T-helper 1 cell (primary cell): ENCODE measurements at places on chromosomes 16 and 17.

DNA sequence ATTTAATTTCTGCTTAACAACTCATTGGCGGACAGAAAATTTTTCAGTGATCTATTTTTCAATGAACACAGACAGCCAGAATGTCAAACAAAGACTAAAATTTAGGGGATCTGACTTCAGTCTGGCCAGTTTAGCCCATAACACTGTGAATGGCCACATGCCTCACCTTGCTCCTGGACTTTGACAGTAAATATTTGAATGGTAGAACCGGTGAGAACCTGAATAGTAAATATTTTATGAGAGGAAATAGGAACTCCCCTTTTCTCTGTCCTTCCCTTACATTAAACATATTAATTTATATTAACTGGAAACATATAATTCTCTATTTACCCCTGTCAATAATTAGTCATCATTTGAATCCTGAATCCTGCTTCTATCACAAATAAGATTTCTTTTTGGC lies 942.1 kb downstream of the KCNJ2 start:
- no peak for DNase-seq

GRCh38 chr17:78263063-78263735 lies 31.8 kb downstream of the TMEM235 start:
- no peak for DNase-seq

DNA sequence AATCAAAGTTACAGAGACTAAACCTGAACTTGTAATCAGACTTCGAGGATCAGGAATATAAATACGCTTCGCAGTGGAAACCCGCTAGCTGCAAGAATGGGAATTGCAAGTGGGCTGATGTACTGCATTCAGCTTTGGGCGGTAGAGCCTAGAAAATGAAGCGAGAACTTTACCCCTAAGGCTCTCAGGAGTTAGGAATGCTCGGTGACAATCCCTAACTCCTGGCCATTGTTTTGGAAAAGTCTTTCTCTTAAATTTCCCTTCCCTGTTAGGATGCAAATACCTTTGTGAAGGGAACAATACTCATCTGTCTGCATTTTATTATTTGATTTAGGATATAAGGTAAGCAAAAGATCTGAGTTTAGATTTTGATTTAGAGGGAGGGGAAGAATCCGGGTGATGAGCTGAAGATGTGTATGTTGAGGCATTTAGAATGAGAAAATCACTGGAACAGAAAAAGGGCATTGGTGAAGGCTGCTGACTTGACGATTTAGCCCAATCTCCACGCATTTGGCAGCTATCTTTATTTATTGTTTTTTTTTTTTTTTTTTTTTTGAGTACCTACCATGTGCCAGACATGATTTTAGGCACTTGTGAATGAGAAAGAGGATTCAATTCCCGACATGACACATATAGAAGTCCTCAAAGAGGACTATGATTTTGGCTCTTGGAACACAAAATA lies 2.2 kb upstream of the TOX3 start:
- DNase-seq, result no peak

- no peak for DNase-seq
Observed at GRCh38 chr17:28042721-28043291, 329 bp downstream of the NLK start.

GRCh38 chr17:69605571-69605970 lies 191.1 kb downstream of the MAP2K6 start:
- DNase-seq, result no peak

DNA sequence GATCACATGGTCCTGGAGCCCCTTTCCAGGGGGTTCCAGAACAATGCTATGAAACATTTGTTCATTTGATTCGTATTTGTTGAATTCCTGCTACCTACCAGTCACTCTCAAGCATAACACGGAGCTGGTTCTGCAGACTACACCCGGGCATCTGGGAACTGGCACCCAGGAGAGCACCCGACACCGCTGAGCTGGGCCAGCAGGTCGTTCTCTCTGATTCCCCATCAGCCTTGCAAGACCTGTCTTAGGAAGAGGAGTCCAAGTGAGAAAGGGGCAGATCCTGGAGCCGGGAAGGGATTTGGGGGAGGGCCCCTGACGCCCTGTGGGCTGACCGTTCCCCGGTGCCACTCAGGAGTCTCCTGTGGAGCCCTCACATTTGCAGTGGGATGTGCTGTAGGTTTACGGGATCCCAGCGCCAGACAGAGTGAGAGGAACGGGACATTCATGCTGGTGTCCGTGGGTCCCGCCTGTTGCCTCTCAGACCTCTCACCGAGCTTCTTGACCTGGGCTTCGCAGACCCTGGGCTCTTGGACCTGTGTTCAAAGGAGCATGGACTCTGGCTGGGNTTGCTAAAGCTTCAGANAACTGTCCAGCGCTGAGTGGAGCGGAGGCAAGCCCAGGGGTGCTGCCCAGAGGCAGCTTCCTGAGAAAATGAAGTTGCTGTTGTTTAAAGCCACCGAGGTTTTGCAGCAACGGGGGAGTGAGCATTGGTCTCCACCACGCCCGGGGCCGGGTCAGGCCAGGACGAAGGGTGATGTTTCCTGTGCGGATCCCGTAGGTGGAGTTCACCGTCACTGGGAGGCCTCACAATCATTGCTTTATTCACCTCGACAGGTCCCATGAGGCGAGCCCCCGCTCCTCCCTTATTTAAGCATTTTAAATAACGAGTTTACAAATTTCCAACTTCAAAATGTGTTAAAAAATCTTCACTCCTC lies 49.2 kb downstream of the METRNL start:
- no peak for DNase-seq
